Hair follicle dermal papilla cell (primary cell): ENCODE measurements at places on chromosomes 1 and 21. TPM values are rescaled to one million over a fixed set of nuclear protein-coding genes. Genes with fewer than 3 reads are reported as not detected.

Gene PBX1
- 72.9 and 88.3 TPM in 2 replicates for total RNA-seq

Gene SCAMP3
- total RNA-seq = 34.4 and 45.8 TPM in 2 replicates

Gene ANXA9
- total RNA-seq = 0.16 TPM in 1 of 2 replicates, not detected in the other

Gene PEX19
- 56.0 and 90.3 TPM in 2 replicates for total RNA-seq

Gene CR1L
- total RNA-seq = not detected in 2 replicates

Gene SV2A
- 23.8 and 27.3 TPM in 2 replicates for total RNA-seq

Gene MPL
- 0.65 TPM in 1 of 2 replicates, not detected in the other for total RNA-seq

Gene TMEM61
- 0.24 TPM in 1 of 2 replicates, not detected in the other for total RNA-seq

Gene KCNJ6
- total RNA-seq = under 0.01 and 0.24 TPM in 2 replicates

Gene NBPF4
- not detected in 2 replicates for total RNA-seq

Gene OR2T27
- not detected in 2 replicates for total RNA-seq

Gene LCE1D
- not detected in 2 replicates for total RNA-seq

Gene ALPL
- total RNA-seq = 4.9 and 14.4 TPM in 2 replicates

Gene NUP133
- total RNA-seq = 26.6 and 34.1 TPM in 2 replicates

Gene PDE4B
- 14.0 and 26.8 TPM in 2 replicates for total RNA-seq

Gene CD160
- not detected in 2 replicates for total RNA-seq

Gene FOXD3
- total RNA-seq = not detected in 2 replicates

Gene RBM11
- 0.16 and 1.5 TPM in 2 replicates for total RNA-seq

Gene DAB1
- under 0.01 and 0.49 TPM in 2 replicates for total RNA-seq

Gene HSPA6
- under 0.01 TPM in 1 of 2 replicates, not detected in the other for total RNA-seq

Gene NR0B2
- total RNA-seq = not detected in 2 replicates

Gene MECR
- 15.3 and 23.0 TPM in 2 replicates for total RNA-seq

Gene ACOT7
- total RNA-seq = 12.0 and 17.7 TPM in 2 replicates

Gene HES3
- total RNA-seq = not detected in 2 replicates

Gene FNBP1L
- 21.3 and 28.2 TPM in 2 replicates for total RNA-seq

Gene STYXL2
- total RNA-seq = 0.32 and 0.36 TPM in 2 replicates

Gene KRTAP21-2
- not detected in 2 replicates for total RNA-seq
